Esophagus muscularis mucosa (tissue), 4 donors: ENCODE measurements at places on chromosomes 4 and X. TPM values are rescaled to one million over a fixed set of nuclear protein-coding genes. Genes with fewer than 3 reads are reported as not detected.
A peak's percentile ranks its signal among the peaks of the same experiment; 100 is the strongest.

The SNCA gene
- 19.7 TPM for total RNA-seq

The GAGE12J gene
- not detected for total RNA-seq

DNA sequence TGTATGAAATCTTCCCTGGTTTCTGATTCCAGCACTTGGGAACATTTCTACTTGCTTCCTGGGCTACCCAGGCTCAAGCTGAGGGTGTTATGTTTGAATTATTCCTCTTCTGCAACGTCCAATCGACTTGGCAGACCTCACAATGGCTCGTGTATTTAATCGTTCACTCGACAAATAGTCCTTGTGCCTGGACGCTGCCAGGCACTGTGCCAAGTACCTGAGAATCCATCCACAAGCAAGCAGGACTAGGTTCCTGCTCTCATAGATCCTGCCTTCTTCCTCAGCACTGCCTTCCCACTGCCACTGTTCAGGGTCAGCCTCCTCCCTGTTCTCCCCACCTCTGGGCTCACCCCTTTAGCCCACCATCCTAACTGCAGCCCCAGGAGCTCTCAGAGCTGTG lies 113.3 kb downstream of the EFNB1 start:
- no peaks in the 10 kb centered on the region for H3K27me3 ChIP-seq
- peaks cover 11% of the 10 kb centered on the region for H3K4me1 ChIP-seq
- H3K4me3 ChIP-seq = no peak overlapping the region
- DNase-seq = peak; percentile 29
- H3K36me3 ChIP-seq = no peaks in the 10 kb centered on the region

DNA sequence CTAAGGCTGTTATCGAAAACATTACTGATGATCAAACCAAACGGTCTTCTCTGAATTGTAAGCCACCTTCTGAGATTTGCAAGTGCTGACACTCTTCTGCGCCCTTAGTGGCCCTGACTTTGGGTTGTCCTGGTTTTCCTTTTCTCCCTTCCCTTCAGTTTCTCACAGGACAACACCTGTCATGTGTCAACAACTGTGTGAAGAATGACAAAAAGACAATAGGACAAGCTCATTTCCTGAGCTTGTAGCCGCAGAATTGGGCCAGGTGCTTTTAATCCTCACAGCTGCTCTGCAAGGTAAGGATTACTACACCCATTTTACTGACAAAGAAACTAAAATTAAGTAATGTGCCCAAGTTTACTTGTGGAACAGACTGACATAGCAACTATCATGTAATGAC lies 44.9 kb upstream of the TXK start:
- H3K27ac ChIP-seq = no peak overlapping the region
- no peak overlapping the region for H3K4me3 ChIP-seq
- H3K4me1 ChIP-seq = no peaks in the 10 kb centered on the region
- no peaks in the 10 kb centered on the region for H3K36me3 ChIP-seq

- H3K27me3 ChIP-seq = no peaks in the 10 kb centered on the region
- no peak overlapping the region for H3K4me3 ChIP-seq
- peak overlapping the region; percentile 77 for H3K27ac ChIP-seq
- H3K36me3 ChIP-seq = no peaks in the 10 kb centered on the region
Observed at GRCh38 chr4:74692972-74693371, 101.4 kb downstream of the BTC start.

GRCh38 chr4:119124352-119124751 lies 11.3 kb upstream of the MYOZ2 start:
- no peaks in the 10 kb centered on the region for H3K4me1 ChIP-seq
- no peak overlapping the region for H3K4me3 ChIP-seq
- no peak for DNase-seq

DNA sequence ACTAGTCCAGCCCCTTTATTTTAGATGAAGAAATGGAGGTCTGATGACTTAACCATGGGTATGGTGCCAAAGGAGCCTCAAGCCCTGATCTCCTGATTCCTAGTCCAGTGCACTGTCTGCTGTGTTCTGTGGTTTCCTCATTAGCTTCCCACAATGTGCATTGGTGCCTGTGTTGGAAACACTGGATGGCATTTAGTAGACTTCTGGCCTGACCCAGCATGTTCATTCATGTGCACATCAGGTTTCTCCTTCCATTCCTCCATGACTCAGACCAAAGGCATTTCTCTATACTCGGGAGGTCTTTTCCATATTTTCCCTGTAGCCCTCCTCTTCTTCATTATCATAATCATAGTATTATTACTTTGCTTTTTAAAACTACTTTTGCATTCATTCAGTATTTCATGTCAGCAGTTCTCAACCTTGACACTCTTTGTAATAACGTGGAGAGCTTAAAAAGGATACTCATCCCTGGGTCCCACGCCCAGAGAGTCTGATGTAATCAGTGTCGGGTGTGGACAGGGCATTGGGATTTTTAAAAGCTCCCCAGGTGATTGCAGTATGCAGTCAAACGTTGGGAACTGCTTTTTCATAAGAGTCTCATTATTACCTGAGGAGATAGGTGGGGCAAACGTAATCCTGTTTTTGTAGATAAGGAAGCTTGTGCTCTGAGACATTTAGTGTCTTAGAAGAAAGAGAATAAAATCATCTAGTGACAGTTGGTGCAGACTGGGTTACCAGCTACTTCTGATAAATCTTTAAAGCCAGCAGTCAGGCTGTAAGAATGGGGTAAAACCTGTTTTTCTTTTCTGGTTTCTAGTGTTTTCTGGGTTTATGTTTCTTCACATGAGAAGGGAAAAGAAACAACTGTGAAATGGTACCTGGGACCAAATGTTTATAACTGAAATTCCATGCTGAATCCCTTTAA lies 40.9 kb upstream of the XK start:
- no peaks in the 10 kb centered on the region for H3K36me3 ChIP-seq
- no peak overlapping the region for H3K4me3 ChIP-seq
- no peak overlapping the region for H3K27ac ChIP-seq
- DNase-seq = no peak
- H3K27me3 ChIP-seq = no peaks in the 10 kb centered on the region

- no peaks in the 10 kb centered on the region for H3K27me3 ChIP-seq
- no peaks in the 10 kb centered on the region for H3K36me3 ChIP-seq
- no peak overlapping the region for H3K4me3 ChIP-seq
- no peak for DNase-seq
Observed at GRCh38 chr4:172601195-172601594, 567.4 kb upstream of the GALNT7 start.

DNA sequence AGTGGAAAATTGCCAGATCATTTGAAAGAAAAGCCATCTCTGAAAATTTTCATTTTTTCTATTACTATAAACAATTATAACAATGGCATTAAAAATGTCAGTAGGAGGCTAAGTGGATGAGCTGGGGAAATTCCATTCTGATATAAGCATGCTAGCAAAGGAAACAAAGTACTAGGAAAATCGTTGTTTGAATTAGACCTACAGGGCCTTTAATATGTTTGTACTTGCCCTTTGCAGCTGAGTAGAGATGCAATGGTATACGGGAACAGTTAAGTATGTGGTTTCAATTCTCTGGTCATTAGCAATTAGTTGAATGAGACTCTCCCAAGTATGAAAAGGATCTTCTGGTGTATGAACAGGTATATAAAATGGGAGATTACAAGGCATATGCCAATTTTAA lies 452.2 kb downstream of the PCDH11X start:
- no peak overlapping the region for H3K4me3 ChIP-seq
- no peak overlapping the region for H3K27ac ChIP-seq
- H3K36me3 ChIP-seq = no peaks in the 10 kb centered on the region
- H3K27me3 ChIP-seq = no peaks in the 10 kb centered on the region
- DNase-seq = no peak

DNA sequence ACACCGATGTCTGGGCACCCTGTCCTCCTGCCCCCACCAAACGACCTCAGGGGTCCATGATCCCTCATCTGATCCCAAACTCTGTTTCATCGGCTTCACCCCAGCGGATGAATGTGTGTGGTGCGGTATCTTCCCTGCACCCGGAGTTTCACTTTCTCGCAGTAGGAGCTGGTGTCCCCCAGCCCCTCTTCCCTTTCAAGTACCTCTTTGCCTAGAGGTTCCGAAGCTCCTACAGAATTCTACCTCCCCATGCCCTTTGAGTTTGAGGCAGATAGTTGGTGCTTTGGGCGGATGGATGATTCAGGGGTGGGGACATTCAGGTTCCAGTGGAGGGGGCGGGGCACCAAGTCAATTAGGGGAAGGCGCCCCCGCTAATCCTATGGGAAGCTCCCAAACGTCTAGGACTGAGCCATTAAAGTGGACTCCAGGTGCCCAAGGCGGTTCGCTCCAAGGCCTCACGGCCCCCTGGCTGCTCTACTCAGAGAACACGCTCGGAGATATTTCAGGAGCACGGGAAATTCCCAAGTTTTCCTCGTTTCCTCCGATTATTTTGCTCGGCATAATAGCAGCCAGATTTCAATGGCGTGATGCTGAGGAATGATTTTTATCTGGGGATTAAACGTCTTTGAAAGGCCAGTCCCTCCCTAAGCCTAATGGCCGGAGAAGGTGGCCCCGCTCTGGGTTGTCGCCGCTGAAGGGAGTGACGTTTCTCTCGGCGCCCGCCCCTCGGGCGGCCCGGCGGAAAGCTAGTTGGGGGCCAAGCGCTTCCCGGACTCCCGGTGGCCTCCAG lies 1.3 kb downstream of the MSX1 start:
- peak overlapping the region; percentile 30 for H3K27ac ChIP-seq
- H3K36me3 ChIP-seq = peaks cover 7% of the 10 kb centered on the region
- DNase-seq = no peak
- H3K4me1 ChIP-seq = peaks cover 45% of the 10 kb centered on the region
- peaks cover 82% of the 10 kb centered on the region for H3K27me3 ChIP-seq
